ENCODE measurements at places on chromosomes 11 and 22.

GRCh38 chr11:34323601-34324000, 34.2 kb downstream of the ABTB2 start:
- no peak for DNase-seq

DNA sequence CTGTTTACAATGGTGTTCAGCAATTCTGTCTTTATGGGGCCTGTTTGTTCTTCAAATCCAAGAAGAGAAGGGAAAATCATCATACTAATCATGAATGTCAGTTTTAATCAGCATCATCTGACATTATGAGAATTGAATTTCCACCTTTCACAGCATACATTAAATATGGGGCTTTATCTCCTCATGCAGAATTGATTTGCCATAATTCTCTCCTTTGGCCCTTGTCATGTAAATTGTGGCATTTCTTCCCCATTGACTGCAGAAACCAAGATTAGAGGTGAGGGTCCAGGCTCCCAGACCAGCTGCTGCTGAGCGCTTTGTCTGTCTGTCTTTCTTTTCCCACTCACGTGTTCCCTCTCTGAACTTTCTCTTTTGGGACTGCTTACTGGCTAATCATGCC, 232.1 kb upstream of the NAV2 start:
- DNase-seq: no peak

DNA sequence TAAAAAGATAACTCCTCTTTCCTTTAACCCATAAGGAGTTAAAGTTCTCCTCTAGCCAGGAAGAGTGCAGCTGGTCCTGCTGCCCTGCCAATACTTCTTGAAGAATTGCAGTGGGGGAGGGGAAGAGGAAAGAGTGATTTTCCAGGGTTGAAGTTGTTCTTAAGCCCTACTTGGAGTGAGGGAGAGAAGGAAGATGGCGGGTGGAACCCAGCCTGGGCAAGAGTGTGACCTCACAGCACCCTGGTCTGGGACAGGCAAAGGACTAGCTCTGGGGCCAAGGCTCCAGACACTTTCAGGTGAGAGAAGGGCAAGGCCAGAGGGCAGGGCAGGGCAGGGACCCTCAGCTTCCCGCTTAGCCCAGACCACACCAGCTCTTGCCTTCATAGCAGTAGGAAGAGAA, 6.6 kb downstream of the TNKS1BP1 start:
- DNase-seq: no peak

DNA sequence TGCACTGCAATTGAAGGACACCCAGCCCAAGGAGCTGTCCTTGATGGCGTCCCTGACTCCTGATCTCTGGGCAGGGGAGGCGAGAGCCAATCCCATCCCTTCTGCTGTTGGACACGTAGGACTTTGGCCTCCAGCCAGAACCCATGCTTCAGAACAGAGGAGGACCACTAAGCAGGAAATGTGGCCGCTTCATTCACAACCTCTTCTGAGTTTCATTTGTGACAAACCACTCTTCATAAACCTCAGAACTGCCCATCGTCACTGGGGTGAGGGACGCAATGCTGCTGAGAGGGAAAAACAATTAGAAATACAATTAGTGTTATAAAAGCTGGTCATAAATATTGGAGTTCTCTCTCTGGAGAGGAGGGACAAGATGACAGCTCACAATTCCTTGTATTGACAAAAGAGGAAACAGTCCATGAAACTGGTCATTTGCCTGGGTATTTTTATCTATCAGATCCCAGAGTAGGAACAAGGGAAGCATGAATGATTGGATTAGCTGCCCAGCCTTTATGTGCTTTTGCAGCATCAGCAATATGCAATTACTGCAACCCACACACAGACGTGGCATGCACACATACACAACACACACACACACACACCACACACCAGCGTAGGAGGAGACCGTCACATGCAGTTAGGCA, 216.5 kb upstream of the CADM1 start:
- DNase-seq: no peak

- DNase-seq: no peak
Measured at GRCh38 chr11:78192911-78193351, 4.2 kb downstream of the USP35 start.

DNA sequence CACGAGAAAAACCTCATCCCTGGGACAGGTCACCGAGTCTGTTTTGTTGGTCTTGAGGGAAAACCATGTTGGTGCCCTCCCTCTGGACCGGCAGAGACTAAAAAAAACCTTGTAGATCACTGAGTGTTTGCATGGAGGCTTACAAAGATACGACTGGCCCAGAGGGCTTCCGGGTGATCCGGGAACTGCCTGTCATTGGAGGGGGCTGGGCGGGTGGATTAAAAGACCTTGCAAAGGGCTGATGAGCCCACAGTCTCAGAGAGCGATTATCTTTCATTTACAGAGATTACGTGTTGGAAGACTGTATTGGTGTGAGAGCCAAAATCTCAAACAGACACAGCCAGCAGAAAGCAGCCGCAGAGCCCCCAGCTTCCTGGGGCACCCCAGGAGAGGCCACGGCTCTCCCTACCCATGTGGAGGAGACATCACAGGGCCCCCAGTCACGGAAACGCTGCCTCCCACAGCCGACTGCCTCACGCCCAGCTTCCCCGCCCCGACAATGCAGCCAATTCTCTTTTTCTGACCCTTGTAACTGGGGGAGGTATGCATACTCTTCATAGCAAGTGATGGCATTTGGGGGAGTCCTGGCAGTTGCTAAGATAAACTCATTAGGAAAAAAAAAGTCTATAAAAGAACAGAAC, 426.4 kb downstream of the CTTN start:
- DNase-seq: no peak

DNA sequence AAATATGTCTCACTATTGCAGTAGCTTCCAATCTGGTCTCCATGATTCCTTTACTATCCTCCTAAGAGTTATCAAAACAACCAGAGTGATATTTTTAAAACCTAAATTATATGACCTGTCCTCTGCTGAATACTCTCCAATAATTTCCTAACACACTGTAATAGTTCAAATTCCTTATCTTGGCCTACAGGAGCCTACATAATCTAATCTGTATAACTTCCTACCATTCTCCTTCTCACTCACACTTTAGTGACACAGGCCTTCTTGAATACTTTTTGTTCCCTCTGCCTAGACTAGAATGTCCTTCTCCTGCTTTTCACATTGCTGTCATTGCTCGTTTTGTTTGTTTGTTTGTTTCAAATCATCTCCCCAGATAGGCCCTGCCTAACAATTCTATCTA, 9.4 kb downstream of the FHIP1B start:
- DNase-seq: no peak

GRCh38 chr11:41102471-41102870, 357.0 kb downstream of the LRRC4C start:
- no peak for DNase-seq

DNA sequence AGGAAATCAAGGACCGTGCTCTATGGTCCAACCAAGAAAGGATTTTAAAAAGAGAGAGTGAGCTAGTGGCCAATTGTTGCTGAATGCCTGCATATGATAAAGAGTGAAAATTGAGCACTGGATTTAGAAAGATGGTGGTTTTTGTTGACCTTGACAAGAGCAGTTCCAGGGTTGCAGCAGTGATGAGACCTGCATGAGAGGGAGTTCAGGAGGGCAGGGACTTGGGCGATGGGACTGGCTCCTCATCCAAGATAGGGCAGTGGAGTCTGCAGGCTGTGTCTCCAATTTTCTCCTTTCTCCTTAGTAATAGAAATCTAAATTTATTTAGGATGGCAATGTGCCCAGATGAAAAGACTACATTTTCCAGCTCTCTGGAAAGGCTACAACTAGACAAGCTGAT, 94.0 kb upstream of the B3GAT1 start:
- no peak for DNase-seq

DNA sequence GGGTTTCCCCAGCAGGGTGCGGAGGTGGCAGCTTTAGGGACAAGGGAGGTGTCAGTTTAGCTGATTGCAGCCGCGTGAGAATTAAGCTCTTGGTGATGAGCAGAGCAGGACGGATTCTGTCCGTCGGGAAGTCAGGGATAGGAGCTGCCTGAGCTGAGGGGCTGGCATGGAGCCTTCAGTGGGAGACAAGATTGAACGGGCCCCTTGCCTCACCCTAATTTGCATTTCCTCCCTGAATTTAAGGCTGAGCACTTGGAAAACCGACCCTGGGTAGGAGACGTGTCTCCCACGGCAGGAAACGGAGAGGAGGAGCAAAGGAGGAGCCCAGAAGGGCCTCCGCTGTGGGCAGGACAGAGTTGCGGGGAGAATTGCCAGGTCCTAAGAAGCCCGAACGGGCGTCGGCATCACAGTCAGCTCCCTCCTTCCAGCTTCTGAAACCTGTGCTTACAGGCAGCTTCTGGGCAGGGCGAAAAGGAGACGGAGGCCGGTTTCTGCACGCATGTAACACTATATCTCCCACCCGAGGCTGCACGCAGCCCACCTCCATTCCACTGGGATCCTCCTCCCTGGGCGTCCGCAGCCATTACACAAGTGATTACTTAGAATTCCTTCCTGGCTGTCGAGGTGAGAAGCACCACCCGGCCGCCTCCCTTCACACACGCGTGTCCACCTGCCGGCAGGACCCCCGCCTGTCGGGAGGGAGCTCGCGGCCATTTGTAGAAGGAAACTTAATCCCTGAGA, 345.8 kb downstream of the BRD1 start:
- no peak for DNase-seq

GRCh38 chr11:134762248-134763029, 350.4 kb upstream of the B3GAT1 start:
- DNase-seq: no peak

- no peak for DNase-seq
Measured at GRCh38 chr11:97638641-97639224, 1248.9 kb downstream of the JRKL start.

- DNase-seq: no peak
Measured at GRCh38 chr11:133843454-133843987, 1.8 kb downstream of the SPATA19 start.

- DNase-seq: no peak
Measured at GRCh38 chr11:67321313-67321871, 18.1 kb downstream of the SSH3 start.

DNA sequence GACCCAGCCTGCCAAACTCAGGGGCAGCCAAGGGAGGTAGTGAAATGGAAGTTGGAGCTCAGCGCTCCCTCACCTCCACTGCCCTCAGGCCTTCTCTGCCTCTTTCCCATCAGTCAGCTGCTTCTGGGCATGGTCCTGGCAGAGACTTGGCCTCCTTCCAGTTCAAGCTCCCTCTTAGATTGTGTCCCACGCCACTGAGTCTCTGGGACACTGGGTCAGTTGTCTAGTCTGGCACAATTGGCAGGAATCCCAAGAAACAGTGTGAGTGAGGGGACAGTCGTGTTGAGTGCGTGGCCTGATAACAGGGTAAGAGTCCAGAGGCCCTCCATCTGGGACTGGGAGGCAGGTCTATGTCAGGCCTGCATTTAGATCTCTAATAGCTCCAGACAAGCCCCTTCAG, 7.1 kb upstream of the SLC35E4 start:
- DNase-seq: no peak

DNA sequence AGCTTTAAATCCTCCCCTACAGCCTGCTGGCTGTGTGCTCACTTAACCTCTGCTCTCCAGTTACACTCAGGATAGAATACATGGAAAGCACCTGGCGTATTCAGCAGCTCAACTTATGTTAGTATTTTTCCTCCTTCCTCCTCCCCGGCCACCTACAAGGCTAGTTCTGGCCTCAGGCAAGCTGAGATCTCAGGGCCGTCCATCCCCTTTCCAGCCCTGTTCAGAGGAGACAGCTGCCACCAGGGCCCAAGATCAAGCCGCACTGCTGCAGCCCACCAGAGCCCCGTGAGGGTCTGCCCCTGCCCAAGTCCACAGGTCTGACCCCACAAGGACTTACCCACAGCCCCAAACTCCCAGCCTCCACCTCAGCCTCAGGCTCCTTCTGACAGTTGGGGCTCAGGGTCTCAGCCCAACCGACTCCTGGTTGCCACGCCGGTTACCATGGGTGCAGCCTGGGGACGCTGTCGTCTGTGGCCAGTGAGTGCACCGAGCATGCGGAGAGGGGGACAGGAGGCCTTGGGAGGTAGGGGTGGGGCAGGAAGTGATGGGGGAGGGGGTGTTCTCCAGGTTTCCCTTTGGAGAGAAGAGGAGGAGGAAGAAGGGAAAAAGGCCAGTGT, at the start of gene C11orf16:
C11orf16 (minus strand) TSS at position 384 of the 617 bp plus-strand sequence. CDS start 639 bp downstream, outside the sequence.
- DNase-seq: no peak

GRCh38 chr11:82398300-82398815, 335.3 kb downstream of the FAM181B start:
- no peak for DNase-seq

DNA sequence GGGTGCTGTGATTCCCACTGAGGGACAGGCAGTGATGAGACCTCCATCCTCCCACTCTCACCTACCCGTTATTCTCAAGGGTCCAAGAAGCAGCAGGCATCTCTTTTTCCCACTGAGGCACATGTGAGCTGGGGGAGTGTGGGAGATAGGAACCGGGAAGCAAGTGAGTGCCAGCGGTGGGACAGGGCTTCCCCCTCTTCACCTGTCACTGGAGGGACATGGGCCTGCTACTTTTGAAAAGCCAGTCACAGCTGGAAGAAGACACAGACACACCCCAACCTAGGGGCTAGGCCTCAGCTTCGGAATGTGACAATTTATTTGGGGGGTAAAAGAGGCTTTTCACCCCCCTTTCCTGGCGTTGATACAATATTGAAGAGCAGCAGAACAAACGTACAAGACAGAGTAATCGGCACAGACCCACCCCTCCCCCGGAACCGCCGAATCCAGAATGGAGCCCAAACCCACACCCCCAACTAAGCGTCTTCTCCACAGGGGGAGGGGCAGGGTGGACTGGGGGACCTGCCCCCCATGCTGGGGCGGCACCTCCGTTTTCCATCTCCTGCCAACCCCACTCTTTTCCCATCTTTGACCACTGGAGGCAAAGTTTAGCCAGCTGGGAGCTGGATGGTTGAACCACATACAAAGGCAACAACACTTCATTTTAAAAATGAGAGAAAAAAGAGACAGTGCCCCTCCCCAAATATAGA, 10.7 kb downstream of the CBX6 start:
- no peak for DNase-seq

DNA sequence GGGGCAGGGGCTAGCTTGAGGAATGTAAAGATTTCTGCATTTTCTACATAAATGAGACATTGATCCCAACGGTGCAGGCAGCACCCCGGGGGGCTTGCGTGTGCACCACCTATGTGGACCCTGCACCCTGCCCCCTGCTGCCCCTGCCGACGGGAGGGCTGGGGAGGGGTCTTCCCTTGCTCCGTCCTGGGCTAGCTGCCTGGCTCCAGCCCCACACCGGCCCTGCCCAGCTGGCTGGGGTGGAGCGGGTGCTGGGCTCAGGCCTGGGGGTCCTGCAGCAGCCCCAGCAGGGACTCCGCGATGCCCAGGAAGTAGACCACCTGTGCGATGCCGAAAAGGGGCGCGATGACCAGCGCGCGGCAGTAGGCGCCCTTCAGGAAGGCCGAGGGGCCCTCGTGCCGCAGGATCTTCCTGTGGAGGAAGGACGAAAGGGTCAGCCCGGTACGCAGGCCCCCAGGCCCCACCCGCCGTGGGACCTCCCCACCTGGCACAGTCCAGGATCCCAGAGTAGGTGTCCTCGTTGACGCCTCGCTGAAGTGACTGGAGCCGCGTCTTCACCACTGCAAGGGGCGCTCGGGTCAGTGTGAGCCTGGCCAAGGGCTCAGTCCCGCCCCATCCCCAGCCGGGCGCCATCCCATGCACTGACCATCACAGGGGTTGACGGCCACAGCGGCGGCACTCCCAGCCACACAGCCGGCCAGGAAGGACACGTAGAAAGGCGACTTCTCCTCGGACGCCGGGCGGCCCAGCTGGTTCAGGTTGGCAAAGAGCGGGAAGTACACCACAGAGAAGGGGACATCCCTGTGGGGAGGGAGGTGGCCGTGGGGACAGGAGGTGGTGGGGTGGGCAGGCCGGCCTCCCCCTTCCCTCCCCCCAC, 2.0 kb upstream of the CEND1 start:
- no peak for DNase-seq

All from activated CD8-positive, alpha-beta memory T cell treated with anti-CD3 and anti-CD28 coated beads, Interleukin-2, amount 10 ng/mL, durations not matched to agents 7 days and 5 days (primary cell).